ENCODE measurements at places on chromosomes 11 and 22.

GRCh38 chr11:75279273-75279672 lies 38.7 kb downstream of the TPBGL start:
- no peak for DNase-seq

DNA sequence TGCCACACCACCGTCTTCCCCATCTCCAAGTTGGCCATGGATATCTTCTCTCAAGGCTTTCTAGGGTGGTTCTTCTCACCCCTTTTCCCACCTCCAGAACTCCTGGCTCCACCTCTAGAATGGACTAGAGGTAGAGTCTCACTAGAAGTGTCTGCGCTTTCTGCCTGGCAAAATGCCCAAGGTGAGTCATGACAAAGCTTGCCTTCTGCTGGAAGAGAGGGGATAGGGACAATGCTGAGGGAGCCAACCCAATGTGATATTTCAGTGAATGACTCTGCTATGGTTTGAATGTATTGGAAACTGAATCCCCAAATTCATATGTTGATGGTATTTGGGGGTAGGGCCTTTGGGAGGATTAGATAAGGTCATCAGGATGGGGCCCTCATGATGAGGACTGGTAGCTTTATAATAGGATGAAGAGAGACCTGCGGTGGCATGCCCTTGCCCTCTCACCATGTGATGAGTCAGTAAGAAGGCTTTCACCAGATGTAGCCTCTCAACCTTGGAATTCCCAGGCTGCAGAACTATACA lies 4.1 kb upstream of the CD82 start:
- no peak for DNase-seq

GRCh38 chr11:121591405-121592033 lies 138.8 kb upstream of the SORL1-AS1 start:
- DNase-seq: peak; percentile 53

DNA sequence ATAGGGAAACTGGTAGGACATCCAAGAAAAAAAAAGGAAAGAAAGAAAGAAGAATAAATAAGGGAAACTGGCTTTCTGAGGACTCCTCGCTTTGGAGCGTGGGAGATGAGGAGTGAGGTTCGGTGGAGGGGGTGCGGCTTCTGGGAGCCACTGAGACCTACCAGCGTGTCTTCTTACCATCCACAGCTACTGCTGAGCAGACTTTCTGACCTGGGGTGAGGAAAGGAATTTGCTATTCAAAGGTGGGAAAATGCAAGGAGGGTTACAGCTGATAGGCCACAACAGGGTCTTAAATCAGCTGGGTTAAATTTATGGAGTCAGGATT lies 488 bp upstream of the SELENOM start:
- DNase-seq: no peak

- DNase-seq: no peak
These were observed 224.2 kb downstream of the GUCY1A2 start for GRCh38 chr11:106794058-106794457.

GRCh38 chr11:108647387-108647700 lies 17.5 kb upstream of the DDX10 start:
- no peak for DNase-seq

DNA sequence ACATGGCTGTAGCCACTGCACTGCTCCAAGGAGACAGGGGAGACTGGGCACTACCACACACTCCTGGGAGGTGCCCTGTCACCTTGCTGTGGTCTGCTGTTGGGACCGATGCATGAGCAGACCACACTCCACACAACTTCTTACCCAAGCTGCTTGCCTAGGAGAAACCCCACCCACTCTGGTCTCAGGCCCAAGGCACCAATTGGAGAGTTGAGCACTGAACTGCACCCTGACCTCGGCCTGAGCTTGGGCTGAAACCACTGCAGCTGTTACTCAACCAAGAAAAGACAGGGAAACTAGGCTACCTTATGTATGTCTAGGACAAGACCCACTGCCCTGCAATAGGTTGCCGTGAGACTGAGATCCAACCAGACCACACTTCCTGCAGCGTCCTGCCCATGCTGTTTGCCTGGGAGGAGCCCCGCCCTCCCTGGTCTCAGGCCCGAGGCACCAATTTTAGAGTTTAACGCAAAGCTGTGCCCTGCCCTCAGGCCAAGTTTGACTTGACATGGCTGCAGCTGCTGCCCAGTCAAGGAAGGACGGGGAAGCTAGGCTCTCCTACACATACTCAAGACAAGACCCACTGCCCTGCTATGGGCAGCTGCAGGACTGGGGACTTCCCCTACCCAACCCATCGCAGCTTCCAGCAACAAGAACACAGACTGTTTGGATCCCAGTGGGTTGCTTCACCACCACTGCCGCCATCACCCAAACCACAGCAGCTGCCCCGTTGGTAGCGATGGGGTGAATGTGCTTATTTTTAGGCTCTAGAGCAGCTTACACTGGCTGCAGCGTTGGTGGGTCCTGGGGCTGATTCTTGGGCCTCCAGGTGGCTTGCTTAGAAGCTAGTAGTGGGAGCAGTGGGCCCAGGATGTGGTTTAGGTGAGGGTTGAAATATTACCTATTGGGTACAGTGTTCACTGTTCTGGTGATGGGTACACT lies 66.8 kb downstream of the BRD1 start:
- no peak for DNase-seq

DNA sequence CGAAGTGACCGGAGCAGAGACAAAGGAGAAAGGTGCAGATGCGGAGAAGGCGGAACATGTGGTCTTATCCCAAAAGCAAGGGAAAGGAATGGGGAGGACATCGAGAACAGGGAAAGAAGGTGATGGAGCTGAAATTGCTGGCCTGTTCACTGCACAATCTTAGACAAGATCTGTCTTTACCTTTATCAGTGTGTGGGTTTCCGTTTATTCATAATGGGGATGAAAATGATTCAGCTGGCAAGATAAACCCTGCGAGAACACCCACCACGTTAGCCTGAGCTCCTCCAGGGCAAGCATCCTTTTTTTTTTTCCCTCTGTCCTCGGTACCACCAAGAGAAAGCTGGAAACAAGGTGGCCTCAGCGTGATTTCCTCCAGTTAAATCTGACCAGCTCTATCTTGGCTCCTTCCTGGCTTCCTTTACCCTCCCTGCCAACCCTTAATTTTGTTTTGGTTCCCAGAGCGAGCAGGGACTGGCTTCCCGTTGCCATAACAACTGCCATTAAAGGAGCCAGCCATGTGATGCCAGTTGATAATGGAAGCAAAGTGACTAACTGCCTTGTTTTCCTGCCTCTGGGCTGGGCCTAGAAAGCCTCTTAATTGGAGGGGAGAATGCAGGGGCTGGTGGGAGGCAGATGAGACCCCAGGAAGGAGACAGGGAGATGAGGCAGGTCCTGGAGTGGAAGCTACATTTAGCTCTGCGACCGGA lies 4.2 kb downstream of the SGSM1 start:
- DNase-seq: no peak

GRCh38 chr22:38569181-38569971 lies 607 bp downstream of the DMC1 start:
- DNase-seq: no peak

DNA sequence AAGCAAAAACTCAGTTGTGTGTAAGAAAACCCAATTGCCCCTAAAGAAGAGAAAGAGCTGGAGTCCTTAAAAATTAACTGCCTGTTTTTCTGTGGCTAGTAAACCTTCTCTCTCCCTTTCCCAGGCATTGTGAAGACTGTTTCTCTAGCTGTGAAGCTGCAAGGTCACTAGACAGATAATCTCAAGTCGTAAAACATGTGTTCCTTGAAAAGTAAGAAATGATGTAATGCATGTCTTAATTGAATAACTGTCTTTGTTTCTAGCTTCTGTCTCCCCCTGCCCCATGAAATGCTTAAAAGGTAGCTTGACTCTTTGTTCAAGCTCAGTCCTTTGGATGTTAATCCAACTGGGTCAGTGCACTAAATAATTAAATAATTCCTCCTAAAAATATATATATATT lies 29.5 kb upstream of the FAM181B start:
- no peak for DNase-seq

DNA sequence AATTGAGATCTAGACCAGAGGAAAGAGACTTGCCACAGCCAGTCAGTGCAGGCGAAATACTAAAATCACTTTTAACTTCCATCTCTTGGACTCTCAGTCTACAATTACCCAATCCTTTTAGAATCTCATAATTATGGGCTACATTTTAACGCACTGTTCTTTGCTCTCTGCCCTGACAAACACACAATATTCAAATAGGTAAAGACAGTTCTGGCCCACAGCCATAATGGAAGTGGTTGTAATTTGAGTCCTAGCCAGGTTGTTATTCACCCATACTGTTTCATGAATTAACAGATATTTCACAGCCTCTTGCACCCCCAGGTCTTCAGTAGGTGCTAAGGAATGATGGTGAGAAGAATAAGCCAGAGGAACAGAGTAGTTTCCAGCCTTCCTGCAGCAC lies 830 bp downstream of the C11orf97 start:
- DNase-seq: no peak

- no peak for DNase-seq
These were observed 17.8 kb upstream of the RAPSN start for GRCh38 chr11:47466701-47467250.

DNA sequence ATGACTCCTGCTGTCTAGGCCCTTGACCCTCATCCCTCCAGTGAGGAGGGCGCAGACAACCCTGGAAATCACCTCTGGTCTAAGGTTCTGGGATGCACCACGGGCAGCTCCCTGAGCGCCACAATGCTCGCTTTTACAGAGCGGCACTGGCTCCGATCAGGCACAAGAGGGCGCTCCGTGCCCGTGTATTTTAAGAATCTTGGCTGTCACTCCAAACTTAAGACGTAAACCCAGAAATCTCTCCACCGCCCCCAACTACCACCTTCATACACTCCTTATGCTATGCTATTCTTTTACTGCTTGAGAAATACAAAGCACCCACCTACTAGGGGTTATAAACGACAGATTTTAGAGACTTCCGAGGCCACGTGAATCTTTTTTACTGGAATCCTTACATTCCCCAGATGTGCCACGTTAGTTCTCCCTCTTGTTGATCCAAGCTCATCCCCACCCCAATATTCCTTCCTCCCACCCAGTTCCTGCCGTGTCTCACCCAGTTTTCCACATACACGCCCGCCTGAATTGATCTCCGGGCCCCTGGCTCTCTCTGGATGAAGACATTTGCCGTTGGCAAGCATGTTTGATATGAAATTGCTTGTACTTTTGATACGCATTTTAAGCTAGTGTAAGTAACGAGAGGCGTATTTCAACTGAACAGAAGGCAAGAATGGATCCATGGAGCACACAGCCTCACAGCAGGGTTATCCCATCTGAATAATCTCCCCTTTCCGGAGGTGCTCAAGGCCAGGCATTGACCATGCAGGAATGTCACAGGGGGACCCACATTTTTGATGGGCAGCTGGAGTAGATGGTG lies 453.5 kb downstream of the OPCML start:
- peak; percentile 1 for DNase-seq

DNA sequence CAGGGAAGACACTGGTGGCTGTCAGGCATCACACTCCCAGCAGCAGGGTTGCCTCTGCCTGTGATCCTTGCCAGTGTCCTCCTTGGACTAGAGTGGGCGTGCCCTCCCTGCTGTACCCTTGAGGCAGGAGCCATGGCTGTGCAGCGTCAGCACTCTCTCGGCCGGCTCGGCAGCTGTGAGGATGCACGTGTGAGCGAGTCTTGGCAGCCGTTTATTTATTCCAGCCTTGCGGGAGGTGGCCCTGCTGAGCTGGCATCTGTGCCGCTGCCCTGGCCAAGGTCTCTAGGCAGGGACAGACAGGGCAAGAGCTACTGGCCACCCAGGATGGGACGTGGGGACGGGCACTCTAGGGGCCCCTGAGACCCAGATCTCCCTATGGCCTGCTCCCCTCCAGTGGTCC lies 33.9 kb downstream of the TSPAN4 start:
- DNase-seq: no peak

DNA sequence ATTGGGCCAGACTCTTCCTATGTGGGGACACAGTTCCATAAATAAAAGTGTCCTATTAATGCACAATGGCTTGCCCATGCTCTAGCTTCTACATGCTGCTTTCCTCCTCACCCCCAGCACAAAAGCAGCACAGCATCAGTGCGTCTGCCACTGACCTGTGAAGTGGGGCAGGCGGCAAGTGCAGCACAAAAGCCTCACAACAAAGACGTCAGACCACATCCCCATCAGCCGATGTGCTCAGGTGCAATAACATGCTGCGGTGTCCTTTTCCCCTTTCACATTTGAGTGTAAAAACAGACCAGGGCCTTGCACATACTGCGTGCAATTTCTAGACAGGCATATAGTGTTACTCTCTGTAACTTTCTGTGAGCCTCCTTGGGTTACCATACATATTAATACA lies 12.8 kb downstream of the DKK3 start:
- DNase-seq: peak; percentile 37

DNA sequence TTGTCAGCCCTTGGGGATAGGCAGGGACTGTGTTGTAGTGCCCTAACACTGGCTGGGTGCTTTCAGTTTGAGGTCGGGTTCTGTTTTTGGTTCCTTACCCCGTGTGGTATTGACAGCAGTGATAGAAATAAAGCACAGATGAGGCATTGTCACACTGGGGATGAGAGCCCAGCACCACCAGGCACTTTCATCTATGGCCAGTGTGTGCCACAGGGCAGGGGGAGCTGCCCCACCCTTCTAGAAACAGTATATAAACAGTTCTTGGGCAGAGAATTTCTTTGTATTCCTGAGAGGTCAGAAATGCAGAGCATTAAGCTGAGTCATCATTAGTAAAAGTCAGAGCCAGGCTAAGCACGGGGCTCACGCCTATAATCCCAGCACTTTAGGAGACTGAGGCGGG lies 23.1 kb upstream of the CDC42EP2 start:
- DNase-seq: no peak

GRCh38 chr22:36391638-36392037 lies 3.9 kb upstream of the MYH9 start:
- DNase-seq: no peak

- DNase-seq: no peak
These were observed 1.5 kb downstream of the TPBGL start for GRCh38 chr11:75241906-75242644.

DNA sequence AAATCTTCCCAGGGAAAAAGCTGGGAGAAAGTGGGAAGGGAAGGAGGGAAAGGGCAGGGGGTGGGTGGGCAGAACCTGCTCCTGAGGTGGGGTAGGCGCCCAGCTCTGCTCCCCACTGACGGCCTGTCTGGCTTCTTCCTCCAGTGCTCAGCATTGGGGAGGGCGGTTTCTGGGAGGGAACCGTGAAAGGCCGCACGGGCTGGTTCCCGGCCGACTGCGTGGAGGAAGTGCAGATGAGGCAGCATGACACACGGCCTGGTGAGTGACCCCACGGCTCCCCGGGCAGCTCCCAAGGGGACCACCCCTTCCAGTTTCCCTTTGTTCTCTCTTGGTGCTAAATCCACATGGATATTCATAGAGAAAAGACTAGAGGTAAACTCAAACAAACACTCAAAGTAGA lies 25.9 kb downstream of the SHANK3 start:
- DNase-seq: no peak

- no peak for DNase-seq
These were observed 16.9 kb downstream of the SERPINH1 start for GRCh38 chr11:75578977-75579376.

GRCh38 chr22:37218771-37219411 lies 6.6 kb upstream of the SSTR3 start:
- peak; percentile 79 for DNase-seq

Measured in CD4-positive, alpha-beta T cell (primary cell).